Aorta (tissue), 5 donors: ENCODE measurements at places on chromosomes 7 and 10. TPM values are rescaled to one million over a fixed set of nuclear protein-coding genes. Genes with fewer than 3 reads are reported as not detected.

Gene DPY19L1
- total RNA-seq = 30.8 TPM

Gene GPR22
- total RNA-seq = not detected

Gene SEMA3D
- total RNA-seq = 50.7 TPM

Gene NKX1-2
- total RNA-seq = not detected

DNA sequence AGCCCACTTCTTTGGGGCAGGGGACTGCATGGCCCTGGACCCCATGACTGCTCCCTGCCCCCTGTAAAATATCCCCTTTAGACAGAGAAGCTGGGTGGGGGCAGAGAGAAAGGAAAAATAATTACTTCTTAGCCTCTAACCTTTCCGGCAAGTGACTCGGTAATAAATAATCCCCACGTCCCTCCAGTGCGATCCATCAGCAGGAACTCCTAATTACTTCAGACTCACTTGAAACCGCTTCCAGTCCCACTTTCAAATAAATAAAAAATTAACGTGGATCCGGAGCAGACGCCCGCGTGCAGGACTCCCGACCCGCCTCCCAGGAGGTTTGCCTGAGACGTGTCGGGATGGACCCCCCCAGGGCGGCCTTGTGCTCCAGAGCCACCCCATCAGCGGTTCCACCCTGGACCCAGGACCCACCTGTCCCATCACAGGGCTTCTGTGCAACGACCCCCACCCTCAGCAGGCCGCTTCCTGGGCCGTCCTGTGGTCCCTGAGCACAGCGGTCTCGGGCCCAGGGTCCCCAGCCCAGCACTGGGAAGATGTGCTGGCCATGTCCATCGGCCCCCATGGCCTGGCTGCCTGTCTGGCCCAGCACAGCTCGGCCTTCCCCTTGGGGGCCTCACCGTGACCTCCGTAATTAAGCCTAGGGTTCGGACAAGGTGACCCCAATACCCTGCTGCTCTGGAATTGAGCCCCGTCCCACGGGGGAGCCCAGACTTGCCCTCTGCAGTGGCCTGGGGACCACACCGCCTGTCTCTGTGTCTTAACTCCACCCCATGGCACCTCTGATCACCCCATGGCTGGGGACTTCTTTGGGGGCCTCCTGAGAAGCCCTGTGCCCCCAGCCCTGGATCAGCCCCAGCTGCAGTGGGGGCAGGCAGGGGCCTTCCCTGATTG, 108.0 kb downstream of the UNCX start:
- H3K4me1 ChIP-seq = no peaks in the 10 kb centered on the region
- H3K4me3 ChIP-seq = no peak overlapping the region
- DNase-seq = peak; percentile 73
- H3K27me3 ChIP-seq = no peaks in the 10 kb centered on the region

- peaks cover 5% of the 10 kb centered on the region for H3K36me3 ChIP-seq
- no peak for DNase-seq
- H3K27me3 ChIP-seq = no peaks in the 10 kb centered on the region
- no peak overlapping the region for H3K4me3 ChIP-seq
Observed at GRCh38 chr7:29511851-29512250, 51.8 kb upstream of the PRR15 start.

DNA sequence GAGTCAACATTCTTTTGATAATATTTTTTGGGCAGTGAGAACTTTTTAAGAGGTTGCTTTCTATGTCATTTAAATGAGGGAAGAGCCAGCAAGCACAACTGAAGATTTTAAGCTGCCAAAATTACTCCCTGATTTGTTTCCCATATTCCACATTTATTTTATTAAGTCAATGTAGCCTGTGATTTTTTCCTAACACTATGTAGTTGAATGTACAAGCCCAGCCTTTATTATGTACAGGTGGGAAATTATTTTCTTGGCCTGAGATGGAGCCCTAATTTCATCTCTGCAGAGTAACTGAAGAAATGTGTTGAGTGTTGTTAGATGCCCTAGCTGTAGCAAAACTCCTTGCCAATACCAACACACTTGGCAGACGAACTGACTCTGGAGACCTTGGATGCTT, 83.1 kb upstream of the MINDY3 start:
- no peaks in the 10 kb centered on the region for H3K4me1 ChIP-seq
- no peaks in the 10 kb centered on the region for H3K27me3 ChIP-seq
- no peak for DNase-seq
- H3K4me3 ChIP-seq = no peak overlapping the region

DNA sequence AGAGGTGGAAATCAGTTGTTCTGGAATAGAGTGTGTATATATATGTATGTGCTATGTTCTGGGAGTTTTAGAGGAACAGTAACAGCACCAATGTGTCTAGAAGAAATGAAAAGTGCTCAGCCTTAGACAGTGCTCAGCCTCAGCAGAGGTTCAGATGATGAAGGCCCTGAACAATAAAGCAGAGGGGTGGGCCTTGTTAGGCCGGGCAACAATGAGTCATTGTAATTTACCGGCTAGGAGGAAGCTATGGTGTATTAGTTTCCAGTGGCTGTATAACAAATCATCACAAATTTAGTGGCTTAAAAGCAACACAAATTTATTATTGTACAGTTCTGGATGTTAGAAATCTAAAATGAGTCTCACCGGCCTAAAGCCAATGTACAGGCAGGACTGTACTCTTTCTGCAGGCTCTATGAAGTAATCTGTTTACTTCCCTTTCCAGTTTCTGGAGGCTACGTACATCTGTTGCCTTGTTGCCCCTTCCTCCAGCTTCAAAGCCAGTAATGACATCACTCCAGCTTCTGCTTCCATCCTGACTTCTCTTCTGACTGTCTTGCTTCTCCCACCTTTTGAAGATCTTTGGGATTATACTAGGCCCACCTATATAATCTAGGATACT, 84.6 kb downstream of the CH25H start:
- H3K27me3 ChIP-seq = peaks cover 2% of the 10 kb centered on the region
- no peaks in the 10 kb centered on the region for H3K4me1 ChIP-seq
- no peaks in the 10 kb centered on the region for H3K36me3 ChIP-seq
- no peak for DNase-seq
- H3K4me3 ChIP-seq = no peak overlapping the region

DNA sequence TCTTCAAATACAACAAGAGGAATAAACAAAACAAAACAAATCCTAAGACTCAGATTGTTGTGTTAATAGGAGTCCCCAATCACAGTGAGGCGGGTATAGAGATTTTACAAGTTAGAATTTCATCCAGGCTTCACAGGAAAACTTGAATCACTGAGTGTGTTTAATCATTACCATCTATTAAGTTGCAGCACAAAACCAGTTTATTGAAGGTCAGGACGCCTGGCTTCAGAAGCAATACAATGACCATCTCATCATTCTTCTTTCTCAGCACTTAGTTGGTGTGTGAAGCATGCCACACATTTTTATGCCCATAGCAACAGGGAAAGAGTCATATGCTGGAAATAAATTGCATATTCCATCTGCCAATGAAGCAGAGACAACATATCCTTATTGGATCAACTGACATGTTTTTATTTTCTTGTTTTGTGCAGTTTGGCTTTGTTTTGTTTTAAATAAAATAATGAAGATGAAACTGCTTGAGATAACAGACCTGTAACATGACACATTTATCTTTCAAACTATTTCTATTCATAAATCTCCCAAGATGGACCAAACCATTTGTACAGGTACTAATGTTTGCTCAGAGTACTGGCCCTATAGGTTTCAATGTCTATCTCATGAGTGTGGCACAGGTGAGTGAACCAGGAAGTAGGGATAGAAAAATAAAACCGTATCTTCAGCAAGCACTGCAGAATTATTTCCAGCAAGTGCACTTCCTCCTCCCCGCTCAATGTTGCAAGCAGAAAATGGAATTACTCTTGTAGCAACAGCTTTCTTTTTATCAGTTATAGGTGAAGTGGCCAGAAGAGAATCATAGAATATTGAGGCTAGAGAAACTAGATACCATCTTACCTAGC, 40.4 kb downstream of the TAC1 start:
- H3K27me3 ChIP-seq = no peaks in the 10 kb centered on the region
- H3K4me1 ChIP-seq = no peaks in the 10 kb centered on the region
- H3K36me3 ChIP-seq = no peaks in the 10 kb centered on the region
- no peak overlapping the region for H3K27ac ChIP-seq
- no peak overlapping the region for H3K4me3 ChIP-seq
- DNase-seq = no peak

- H3K27me3 ChIP-seq = no peaks in the 10 kb centered on the region
- DNase-seq = no peak
- no peaks in the 10 kb centered on the region for H3K36me3 ChIP-seq
- no peak overlapping the region for H3K27ac ChIP-seq
Observed at GRCh38 chr7:108385834-108386422, 70.3 kb downstream of the NRCAM start.

DNA sequence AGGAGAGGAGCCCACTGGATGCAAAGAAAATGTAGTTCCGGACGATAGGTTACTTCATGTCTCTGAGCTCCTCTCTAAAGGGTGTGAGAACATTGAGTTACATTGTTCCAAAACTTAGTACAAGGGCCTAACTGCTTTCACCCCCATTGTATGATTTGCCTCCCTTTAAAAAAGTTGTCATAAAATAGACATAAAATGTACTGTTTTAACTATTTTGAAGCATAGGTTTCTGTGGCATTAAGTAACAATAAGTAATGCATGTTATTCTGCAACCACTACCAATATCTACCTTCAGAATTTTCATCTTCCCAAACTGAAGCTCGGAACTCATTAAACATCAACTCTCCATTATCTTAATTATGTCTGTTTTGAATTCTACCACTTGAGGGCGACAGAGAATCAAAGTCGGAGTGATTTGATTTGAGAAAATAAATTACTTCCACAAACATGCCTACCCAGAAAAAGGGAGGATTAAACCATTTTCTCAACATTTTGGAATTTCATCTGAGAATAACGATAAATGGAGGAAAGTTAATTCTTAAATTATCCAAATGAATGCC, 2.7 kb downstream of the IGFBP1 start:
- no peaks in the 10 kb centered on the region for H3K27me3 ChIP-seq
- no peak for DNase-seq
- no peaks in the 10 kb centered on the region for H3K4me1 ChIP-seq
- H3K27ac ChIP-seq = no peak overlapping the region
- H3K36me3 ChIP-seq = no peaks in the 10 kb centered on the region

GRCh38 chr7:45888185-45888992, at the start of gene IGFBP1:
Gene IGFBP1 (plus strand): TSS chr7:45888488. CDS start chr7:45888653, 165 bp downstream.
- H3K27me3 ChIP-seq = no peaks in the 10 kb centered on the region
- DNase-seq = no peak
- no peaks in the 10 kb centered on the region for H3K4me1 ChIP-seq
- H3K27ac ChIP-seq = no peak within 1 kb of the TSS
- no peaks in the 10 kb centered on the region for H3K36me3 ChIP-seq
- no peak within 1 kb of the TSS for H3K4me3 ChIP-seq

DNA sequence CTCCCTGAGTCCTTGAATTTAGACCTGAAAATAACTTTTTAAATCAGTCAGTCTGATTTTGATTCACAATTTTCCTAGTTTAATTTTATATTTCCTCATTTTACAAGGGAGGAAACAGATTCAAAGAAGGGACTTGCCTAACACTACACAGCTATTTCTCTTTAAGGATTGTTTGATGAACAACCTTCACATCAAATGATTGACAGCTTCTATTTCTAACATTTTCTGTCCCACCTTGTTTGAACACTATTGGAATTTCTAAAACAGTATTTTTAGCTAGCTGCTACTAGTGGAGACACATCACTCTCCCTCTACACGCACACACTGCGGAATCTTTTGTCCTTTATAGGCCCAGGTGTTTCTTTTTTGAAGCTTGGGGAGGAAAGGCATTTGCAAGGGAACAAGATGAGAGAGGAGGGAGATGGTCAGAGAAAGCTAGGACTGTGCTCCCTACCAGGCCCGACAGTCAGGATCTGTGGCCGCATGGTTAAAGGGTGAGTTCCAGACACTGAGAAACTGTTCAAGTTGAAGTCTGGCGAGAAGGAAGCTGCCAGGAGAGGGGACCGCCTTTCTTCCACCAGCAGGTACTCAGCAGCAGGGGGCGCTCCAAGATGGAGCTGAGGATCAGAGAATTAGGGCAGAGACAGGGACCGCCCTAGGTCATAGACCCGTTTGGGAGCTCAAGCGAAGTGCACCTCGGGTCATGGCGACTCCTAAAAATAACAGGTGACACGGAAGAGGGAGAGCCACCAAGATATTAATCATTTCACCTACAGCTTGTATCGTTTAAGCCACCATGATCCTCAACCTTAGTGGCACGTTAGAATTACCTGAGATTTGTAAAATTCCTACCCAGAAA, 49.7 kb downstream of the DNAJC12 start:
- no peaks in the 10 kb centered on the region for H3K27me3 ChIP-seq
- H3K4me1 ChIP-seq = no peaks in the 10 kb centered on the region
- H3K27ac ChIP-seq = no peak overlapping the region
- H3K4me3 ChIP-seq = no peak overlapping the region
- no peaks in the 10 kb centered on the region for H3K36me3 ChIP-seq
